ENCODE measurements at places on chromosomes 2 and 18. TPM values are rescaled to one million over a fixed set of nuclear protein-coding genes. Genes with fewer than 3 reads are reported as not detected.

The NYAP2 gene
- total RNA-seq = not detected

The RAB27B gene
- total RNA-seq = 1.3 TPM

The COL3A1 gene
- total RNA-seq = 652 TPM

The MAPK4 gene
- not detected for total RNA-seq

The KIAA2012 gene
- total RNA-seq = not detected

The SALL3 gene
- not detected for total RNA-seq
